Vagina (tissue), 2 donors: ENCODE measurements at places on chromosomes 4 and X.

- DNase-seq = no peak
Observed at GRCh38 chrX:76509775-76510174, 82.3 kb downstream of the MAGEE1 start.

DNA sequence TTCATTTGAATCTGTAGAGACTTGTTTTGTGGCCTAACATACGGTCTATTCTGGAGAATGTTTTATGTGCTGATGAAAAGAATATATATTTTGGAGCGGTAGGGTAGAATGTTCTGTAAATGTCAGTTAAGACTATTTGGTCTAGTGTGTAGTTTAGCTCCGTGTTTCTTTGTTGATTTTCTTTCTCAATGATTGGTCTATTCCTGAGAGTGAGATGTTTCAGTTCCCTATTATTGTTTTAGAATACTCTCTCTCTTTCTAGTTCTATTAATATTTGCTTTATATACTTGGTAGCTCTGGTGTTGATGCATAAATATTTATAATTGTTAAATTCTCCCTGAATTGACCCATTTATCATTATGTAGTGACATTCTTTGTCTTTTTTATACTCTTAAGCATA, 236.5 kb downstream of the GLUD2 start:
- DNase-seq = no peak

GRCh38 chrX:155968791-155969190, 28.7 kb upstream of the IL9R start:
- peak; percentile 43 for DNase-seq

DNA sequence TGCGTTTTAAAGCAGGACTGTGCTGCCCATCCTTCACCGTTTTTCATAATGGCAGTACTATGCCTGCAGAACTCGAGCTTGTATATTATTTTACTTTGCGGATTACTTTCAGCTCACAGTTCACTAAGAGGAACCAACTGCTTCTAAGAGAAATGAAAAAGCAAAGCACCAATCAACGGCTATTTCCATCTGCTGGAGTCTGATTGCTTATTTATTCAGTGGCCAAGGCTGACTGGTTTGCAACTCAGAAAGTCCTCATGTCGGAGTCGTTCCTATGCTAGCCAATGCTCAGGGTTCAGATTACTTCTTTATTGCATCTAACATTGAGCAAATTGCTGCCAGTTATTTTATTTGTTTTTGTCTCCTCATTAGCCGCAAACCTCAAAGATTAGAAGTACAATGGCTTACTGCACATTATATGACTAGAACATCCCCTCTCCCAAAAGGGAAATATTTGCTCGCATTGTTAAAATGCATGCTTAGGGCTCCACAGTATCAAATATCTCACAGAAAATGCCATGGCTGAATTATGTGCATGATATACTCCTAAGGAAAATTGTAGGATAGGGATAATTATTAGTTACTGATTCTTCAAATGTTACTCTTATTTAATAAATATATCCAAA, 1628.2 kb upstream of the ADGRL3 start:
- no peak for DNase-seq

DNA sequence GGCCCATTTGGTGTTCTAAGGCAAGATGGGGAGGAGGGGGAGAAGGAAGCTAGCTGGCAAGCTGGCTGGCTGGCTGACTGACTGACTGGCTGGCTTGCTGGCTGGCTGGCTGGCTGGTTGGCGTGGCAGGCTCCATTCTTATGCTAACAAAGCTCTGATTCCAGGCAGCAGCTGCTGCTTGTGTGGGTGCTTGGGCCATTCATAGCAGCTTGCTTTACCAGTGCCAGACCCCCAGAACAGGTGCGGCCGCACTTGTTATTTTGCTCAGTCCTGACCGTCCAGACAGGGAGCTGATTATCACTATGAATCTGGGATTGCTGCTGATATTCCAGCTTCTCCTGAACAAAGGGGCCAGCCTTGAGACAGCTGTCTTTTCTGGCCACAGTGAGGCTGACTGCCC, 131.2 kb upstream of the PAK3 start:
- DNase-seq = no peak

- DNase-seq = no peak
Observed at GRCh38 chr4:172573899-172574298, 594.7 kb upstream of the GALNT7 start.

DNA sequence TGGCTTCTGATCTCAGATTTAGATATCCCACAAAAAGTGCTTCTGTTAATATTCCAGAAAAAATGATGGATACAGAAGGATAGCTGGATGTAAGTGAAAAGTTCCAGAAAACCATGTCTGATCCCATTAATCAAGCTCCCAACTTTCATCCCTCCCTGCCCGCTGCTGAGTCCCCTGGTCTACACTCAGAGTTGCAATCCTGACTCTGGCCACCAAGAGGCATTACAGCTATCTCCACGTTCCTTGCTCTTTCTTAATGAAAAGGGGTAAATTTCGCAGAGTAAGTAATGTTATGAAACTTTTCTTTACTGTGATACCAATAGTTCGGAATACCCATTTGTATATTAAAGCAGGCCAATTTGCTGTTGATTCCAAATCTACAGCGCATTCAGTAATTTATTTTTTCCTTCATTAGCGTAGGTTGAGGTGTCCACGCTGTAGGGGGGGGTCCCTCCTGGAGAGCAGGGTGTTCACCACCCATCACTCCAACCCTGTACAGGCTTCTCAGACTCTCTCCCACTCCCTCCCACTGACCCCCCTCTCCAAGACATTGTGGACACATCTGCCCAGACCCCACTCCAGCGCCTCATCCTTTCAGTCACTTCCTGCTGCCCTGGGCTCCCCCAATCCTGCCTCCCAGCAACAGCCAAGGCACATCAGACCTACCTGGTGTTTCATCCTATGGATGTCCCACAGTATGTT, 55.1 kb downstream of the RAB40A start:
- DNase-seq = no peak

- DNase-seq = no peak
Observed at GRCh38 chr4:177728361-177729152, 286.3 kb upstream of the AGA start.

DNA sequence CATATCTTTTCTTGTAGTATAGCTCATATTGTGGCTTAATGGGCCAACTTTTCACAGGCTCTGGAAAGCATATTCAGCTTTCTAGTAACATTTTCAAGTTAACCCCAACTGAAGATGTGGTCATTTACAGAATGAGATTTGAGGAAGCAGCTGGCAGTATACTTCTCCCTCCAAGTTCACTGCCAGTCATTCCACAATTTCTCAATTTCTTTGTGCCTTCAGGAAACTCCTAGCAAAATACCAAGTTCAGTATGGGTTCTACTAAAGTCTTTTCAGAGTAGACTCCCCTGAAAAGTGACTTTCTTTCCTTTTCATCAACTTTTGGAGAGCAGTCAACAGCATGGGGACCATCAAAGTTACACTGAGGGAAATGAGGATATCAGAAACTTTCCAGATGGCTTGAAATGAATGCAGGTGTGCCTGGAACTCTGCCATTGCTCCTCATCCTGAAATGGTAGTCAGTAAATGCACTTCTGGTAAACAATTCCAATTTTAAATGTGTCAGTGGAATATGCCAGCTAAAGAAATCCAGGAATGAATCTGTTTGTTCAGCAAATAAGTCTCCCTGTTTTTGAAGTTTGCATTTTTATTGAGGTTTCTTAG, 81.5 kb upstream of the TEX13D start:
- DNase-seq = no peak

GRCh38 chr4:77025643-77026321, 50.0 kb downstream of the CCNI start:
- DNase-seq = no peak

GRCh38 chr4:185282968-185283367, 73.6 kb downstream of the SNX25 start:
- no peak for DNase-seq

GRCh38 chrX:10769195-10769594, 148.8 kb upstream of the MID1 start:
- DNase-seq = no peak

DNA sequence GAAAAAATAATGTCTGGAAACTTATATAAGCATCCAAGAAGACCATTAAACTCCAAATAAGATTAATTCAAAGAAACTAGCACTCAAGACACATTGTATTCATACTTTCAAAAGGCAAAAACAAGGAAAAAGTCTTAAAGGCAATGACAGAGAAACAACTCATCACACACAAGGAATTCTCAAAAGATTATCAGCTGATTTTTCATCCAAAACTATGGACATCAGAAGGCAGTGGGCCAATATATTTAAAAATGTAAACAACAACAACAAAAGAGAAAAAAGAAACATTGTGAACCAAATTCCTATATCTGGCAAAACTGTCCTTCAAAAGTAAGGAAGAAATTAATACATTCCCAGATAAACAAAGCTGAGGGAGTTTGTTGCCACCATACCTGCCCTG, 711.4 kb upstream of the GALNTL6 start:
- DNase-seq = no peak

DNA sequence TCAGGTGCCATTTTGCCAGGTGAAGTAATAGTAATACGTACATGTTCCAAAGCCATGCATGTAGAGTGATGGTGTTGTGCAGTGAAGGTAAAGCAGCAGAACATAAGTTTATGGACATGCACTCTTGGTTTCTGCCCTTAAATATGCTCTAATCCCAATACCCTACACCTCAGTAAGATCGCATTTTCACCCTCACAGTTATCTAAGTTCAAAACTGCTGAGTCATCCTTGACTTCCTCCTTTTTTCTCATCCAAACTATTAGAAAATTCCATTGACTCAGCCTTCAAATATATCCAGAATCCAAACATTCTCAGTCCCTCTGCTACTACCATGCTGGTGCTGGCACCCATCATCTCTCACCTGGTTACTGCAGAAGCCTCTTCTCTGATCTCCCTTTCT, 652.9 kb upstream of the IGFBP7 start:
- no peak for DNase-seq

- peak; percentile 58 for DNase-seq
Observed at GRCh38 chrX:72026341-72027023, 105.2 kb downstream of the RTL5 start.

DNA sequence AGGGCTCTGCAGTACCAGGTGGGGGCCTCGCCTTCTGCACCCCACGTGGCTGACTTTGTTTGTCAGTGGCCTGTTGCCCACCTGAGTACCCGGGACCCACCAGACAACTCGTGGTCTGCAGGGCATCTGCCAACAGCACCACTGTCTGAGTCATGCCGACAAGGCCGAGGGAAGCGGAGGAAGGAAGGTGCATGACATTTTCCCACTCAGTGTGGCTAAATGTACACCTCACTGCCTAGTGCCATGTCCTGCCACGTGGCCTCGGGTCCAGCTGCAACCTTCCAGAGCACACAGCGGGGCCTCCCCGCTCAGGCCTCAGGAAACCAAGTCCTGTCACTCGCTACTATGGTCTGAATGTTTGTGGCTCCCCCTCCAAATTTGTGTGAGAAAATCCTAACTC, 22.1 kb downstream of the ABLIM2 start:
- no peak for DNase-seq

GRCh38 chr4:163613383-163613782, 118.9 kb downstream of the TMA16 start:
- DNase-seq = no peak

GRCh38 chr4:100022792-100023222, 72.7 kb upstream of the H2AZ1 start:
- no peak for DNase-seq

DNA sequence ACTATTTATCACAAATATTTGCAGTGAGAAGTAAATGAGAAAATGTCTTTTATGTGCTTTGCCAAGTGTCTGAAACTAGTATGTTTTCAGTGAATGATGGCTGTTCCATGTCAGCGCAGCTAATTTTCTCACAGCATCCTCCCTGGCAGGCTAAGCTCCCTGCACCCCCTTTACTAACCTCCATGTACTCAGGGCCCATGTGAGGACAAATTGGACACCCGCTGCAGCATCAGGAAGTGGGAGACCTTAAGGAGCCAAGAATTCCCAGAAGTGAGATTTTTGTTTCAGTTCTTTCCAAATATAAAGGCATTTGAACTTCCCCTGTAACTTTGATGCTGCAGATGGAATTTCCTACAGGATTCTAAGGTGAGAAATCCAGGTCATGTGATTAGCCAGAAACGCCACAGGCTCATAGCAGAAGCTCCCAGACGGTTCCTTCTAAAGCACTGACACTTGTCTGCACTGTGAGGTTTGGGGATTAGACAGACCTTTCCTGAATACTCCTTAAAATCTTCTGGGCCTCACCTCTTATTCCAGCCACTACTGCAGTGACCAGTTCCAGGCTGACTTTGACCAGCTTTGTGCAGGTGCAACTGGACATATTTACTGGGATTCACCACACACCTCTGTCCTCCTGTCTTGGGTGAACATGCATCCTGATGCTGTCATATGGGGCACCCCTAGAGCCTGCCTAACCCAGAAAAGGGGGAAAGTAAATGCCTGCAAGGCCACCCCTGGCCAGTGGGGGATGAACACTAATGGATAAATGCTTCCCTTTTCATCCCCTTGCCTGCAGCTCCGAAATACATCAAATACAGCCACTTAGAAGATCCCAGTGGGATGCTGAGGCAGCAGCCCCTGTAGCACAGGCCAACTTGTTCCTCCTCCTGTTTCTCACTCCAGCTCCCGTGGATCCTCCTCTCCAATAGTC, 45.9 kb downstream of the LGI2 start:
- peak; percentile 75 for DNase-seq

- DNase-seq = no peak
Observed at GRCh38 chr4:3074846-3075651, 568 bp downstream of the HTT start.

- DNase-seq = no peak
Observed at GRCh38 chrX:104728456-104728855, 162.5 kb downstream of the IL1RAPL2 start.

DNA sequence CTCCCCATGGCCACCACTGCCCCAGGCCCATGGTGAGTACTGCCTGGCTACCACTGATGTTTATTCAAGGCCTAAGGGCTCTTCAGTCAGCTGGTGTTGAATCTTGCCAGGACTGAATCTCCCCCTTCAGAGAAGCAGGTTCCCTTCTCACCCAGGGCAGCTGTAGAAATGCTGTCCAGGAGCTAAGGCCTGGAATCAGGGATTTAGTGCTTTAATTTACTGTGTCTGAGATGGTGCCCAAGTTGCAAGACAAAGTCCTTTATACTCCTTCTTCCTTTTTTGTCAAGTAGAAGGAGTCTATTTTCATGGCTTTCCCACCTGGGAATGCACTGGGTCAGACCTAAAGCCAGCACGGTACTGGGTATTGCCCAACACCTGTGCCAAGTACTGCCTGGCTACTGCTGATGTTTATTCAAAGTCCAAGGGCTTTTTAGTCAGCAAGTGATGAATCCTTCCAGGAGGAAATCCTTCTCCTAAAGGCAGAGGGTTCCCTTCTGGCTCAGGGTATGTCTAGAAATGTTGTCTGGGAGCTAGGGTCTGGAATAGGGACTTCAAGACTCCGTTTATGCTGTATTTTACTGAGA, 117.6 kb upstream of the ATOH1 start:
- DNase-seq = no peak

- DNase-seq = no peak
Observed at GRCh38 chr4:119246177-119246733, 33.7 kb downstream of the USP53 start.

DNA sequence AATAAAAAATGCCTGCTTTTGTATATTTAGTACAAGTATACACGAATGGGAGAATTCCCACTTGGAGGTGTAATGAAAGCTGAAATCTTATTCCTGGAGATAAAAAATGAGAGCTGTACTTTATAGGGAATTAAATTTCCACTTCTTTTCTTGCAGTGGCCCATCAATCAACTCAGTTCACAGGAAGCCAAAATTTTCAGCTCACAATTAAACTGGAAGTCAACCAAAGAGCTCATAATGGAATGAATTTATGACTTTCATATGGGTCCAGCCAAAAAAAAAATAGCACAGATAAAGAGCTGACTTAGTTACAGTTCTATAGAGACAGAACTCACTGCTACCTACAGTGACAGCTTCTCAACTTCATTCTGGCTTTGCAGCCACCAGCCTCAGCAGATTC, 115.2 kb upstream of the TBC1D9 start:
- DNase-seq = no peak
